Stimulated activated CD8-positive, alpha-beta memory T cell treated with anti-CD3 and anti-CD28 coated beads, Interleukin-12 subunit alpha, Interleukin-12 subunit beta, amount 100 ng/mL, for 4 hours (primary cell): ENCODE measurements at places on chromosomes 2 and 18.

DNA sequence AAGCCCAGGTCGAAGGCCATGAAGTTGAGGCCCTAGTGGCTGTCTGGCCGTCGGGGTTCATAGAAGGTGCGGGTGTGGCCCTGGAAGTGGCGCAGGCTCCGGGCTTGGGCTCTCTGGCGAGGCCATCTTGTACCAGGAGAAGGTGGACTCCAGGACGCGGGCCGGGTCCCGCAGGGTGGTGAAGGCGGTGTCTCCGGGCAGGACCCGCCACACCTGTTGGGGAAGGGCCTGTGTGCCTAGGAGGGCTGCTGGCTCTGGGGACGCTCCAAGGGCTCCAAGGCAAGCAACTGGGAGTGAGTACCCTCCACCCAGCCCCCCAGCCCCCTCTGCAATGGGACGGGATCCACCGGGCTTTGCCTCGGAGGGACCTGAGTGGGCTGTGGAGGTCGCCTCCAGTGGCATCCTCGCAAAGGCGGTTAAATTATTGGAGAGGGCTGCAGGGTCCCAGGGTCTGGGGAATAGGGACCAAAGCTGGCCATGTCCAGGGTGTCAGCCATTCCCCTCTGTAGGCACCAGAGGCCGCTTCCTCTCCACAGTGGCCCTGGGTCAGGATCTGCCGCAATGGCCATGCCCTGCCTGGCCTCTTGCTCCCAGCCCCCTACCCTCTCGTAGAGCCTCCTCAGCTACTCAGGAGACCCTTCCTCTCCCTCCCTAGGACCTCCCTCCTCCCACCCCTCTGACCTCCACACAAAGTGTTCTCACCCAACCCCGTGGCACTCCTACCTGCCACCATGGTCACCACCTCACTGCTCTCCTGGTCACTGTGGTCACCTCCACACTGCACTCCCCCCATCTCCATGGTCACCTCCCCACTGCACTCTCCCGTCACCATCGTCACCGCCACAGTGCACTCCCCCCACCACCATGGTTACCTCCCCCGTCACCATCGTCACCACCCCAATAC is 10.3 kb downstream of the AQP12A start:
- DNase-seq: no peak

DNA sequence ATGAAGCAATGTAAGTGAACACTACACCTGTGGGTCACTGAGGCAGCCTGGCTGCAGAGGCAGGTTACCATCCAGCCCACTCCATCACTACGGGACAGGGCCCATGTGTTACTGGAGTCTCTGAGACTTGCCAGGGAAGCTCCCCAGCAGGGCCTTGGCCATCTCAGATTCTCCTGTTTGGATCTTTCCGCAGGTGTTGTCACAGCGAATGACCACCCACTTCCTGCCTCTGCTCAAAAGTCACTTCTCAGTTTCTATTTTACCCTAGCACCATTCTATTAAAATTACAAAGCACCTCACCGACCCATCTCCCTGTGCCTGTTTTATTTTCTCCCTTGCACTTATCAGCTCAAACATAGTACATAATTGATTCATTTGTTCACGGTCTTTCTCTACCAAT is 34.5 kb upstream of the L3MBTL4 start:
- no peak for DNase-seq

GRCh38 chr18:71370095-71370494 is 1081.2 kb downstream of the SOCS6 start:
- DNase-seq: no peak

DNA sequence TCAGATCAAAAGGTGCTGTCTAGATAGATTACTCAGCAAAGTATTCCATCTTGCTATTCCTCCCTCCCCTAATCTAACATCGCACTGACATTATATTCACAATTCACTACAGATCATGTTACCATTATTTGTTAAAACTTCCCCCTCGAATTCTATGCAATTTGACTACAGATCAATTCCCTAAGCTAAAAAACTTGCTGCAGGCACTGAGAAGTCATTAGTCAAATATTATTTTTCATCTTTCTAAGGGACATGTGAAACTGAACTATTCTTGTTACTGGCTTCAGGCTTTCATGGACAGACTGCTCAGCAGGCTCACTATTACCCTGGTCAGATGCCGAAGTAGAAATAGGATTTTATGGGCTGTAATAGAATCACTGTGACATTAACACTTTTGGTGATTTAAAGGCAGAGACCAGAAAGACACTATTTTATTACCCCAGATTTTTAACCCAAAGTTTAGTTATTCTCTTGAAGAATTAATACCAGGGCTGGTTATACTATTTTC is 15.1 kb downstream of the MYL1 start:
- no peak for DNase-seq

- DNase-seq: no peak
These were observed 104.5 kb upstream of the ALPP start for GRCh38 chr2:232273903-232274643.

GRCh38 chr2:70999362-70999761 is 4.7 kb upstream of the TEX261 start:
- DNase-seq: no peak

DNA sequence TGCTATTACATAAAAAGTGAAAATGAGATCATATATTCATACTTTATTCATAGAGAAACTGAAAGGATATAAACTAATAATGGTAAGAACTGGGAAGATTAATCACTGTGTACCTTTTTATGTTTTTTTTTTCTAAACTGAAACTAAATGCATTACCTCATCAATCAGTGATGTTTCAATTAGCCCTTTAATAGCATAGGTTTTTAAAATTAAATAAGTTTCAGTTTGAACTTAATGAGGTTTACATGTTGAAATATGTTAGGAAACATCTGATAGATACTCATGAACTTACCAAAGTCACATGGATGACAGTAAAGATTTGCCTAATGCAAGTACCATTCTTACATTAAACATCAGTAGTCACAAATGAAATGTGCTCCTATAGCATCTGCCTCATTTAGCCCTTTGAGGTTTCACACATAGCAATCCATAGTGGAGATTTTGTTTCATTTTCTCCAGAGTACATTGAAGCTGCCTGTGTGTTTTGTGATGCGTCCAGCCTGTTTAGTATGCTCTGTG is 8.9 kb downstream of the MAPRE2 start:
- DNase-seq: no peak

DNA sequence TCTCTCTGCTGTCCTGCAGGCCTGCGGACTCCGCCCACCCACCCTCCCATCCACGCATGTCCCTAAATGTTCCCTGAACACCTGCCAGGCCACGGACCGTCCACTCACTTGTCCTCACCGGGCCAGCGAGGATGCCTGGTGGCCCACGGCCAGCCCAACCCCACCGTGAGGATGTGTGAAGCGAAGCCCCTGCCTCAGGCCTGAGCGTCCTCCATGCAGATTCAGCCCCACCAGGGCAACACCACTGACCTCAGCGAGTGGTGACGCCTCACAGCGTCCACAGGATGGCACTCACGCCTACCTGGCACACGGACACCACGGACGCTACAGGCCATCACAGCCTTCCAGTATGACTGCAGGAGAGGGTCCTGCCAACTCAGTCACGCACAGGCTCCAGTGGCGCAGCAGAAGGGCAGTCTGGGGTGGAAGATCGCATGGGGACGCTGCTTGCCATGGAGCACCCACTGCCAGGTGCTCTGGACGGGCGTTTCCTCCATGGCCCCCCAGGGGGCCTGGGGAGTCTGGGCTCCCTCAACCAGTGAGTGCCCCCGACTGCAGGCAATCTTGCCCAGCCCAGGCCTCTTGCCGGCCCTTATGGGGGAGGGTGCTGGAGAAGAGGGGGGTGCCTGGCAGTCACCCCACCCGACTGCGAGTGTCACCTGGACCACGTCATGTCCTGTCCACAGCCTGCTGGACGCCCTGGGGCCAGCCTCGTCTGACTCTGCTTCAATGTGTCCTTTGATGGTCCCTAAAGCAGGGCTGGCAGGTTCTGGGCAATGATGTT is 25.4 kb downstream of the HDAC4 start:
- no peak for DNase-seq

GRCh38 chr2:239306274-239307220 is 94.3 kb downstream of the HDAC4 start:
- DNase-seq: no peak
